EL (cell line): ENCODE measurements at places on chromosomes 11 and 22.

DNA sequence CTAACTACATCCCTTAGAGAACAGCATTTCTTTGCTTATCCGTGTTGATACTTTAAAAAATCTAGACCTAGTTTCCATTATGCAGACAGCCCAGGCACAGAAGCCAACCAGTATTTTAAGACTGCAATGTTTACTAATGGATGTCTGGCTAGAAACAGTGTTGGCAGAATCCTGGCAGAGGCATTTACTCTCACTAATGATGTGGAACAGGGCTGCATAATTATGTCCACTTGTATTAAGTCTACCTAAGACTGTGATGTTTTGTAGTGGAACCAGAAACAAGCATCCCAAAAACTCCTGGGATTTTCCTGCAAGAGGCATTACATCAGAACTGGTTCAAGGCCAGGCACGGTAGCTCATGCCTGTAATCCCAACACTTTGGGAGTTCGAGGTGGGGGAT lies 50.2 kb upstream of the PICALM start:
- DNase-seq, result no peak

- DNase-seq, result no peak
These were observed 3.1 kb downstream of the SCO2 start for GRCh38 chr22:50522208-50522805.

DNA sequence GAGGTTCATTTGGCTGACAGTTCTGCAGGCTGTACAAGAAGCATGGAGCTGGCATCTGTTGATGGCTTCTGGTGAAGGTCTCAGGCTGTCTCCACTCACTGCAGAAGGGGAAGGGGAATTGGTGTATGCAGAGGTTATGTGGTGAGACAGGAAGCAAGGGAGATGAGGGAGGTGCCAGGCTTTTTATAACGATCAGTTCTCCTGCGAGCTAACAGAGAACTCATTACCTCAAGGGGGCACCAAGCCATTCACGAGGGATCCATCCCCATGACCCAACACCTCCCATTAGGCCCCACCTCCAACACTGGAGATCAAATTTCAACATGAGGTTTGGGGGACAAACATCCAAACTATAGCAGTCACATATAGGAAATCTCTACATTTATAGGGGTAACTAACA lies 38.7 kb upstream of the E2F8 start:
- no peak for DNase-seq

DNA sequence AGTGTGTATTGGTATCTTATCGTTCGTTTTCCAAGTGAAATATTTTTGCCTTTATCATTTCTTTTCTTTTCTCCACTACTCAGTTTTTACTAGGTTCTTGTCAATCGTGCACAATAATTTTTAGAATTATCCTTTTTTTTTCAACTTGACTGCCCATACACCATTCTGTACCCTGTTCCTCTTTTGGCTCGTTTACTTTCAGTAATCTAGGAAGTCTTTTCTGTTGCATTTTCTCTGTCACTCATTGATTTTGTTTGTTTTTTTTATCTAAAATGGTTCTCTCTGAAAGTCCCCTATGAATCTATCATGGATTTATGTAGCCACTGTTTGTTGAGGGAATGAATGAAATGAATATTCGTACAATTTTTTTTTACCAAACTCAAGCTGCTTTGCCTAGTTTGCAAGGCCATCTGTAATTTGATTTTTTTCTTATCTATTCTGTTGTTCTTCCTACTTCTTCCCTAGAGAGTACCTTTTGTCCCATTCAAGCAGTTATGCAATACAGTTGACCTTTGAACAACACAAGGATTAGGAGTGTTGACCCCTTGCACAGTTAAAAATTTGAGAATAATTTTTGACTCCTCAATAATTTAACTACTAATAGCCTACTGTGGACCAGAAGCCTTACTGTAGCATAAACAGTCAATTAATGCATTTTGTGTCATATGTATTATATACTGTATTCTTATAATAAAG lies 166.3 kb downstream of the TMEM135 start:
- DNase-seq, result no peak

DNA sequence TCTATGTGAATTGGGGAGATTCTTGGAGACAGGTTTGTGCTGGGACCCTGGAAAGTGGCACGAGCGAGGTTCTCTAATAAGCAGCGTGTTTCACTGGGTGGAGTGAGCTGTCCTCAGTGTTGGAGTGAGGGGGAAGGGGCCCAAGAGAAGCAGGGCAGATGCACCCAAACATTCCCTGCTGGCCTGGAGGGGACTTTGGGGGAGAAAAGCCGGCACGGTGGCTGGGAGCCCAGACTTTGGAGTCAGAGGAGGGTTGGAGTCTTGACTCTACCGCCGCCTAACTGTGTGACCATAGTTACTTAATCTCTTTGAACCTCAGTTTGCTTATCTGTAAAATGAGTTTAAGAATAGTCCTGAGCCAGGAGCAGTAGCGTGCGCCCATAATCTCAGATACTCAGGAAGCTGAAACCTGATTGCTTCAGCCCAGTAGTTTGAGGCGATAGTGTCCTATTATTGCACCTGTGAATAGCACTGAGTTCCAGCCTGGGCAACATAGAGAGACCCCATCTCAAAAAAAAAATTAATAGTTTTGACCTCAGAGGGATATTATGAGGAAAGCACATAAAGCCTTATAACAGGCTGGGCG lies 614 bp downstream of the NR1H3 start:
- DNase-seq, result no peak

DNA sequence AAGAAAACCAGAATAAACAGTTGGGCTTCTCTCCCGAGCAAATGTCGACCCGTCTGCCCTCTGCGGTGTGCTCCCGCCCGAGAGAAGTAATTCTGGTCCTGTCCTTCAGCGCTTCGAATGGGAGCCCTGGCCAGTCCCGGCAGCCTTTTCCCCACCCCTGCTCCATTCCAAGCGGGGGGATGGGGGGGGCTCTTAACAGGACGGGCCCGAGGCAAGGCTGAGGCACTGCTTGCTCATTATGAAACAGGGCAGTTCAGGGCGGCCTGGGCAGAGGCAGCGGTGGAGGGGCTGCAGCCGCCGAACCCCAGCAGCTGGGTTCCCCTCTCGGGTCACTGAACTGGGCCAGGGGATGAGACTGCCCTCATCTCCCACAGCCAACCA lies 9.1 kb downstream of the BACE1-AS start:
- DNase-seq, result peak; percentile 23

GRCh38 chr11:108148556-108148955 lies 27.2 kb downstream of the ACAT1 start:
- DNase-seq, result no peak

DNA sequence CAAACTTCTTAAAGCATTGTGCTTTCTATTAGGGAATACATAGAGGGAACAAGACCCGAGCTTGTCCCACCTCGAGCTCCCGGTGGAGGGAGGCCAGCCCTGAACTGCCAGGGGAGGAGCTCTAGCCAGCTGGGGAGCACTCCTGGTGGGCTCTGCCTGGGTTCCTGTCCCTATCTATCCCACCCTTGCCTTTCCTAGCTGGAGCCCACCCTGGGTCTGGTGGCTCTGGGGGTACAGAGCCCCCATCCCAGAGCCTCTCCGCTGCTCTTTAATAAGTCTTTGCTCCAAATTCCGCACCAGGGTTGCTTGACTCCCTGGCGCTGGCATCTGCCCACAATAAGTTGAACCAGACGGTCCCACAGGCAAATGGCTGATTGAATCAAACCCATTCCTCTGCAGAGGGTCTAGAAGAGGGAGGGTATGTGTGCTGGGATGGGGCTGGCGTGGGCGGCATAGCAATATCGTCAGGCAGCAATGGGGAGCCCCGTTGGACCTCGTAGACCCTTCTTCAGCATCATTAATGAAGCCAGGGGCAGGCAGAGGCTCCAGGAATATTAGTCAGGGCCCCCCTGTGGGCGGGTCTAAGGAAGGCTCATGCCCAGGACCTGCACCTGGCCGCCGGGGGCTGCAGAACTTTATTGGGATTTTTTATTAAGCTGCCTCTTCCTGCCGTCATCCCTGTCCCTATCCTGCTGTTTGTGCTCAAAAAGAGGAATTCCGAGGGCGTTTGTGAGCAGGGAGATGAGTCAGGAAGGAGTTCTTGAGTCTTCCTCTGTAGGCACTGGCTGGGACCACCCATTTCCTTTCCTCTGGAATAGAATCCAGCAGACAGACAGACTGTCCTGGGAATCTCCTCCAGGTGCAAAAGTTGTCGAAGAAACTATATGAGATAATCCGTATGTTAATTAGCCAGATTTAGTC lies 38.5 kb upstream of the RIC3 start:
- DNase-seq, result peak; percentile 59

- DNase-seq, result no peak
These were observed 270.1 kb downstream of the BUD13 start for GRCh38 chr11:116502641-116503061.

DNA sequence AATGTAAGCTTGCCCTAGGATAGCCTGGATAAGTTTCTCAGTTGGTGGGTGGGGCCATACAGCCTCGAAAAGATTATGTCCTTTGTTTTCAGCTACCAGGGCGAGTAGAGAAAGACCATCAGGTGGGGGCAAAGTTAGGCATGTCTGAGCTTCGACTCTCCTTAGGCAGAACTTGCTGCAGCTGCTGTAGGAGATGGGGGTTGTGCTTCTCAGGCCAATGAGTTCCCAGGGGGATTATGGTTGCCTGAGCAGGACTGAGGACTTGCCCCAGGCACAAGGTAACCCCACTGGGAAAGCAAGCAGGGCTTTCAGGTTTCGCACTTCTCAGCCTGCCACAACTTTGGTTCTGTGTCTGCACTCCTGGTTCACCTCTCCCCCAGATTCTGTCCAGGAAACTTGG lies 173.4 kb upstream of the SESN3 start:
- no peak for DNase-seq

DNA sequence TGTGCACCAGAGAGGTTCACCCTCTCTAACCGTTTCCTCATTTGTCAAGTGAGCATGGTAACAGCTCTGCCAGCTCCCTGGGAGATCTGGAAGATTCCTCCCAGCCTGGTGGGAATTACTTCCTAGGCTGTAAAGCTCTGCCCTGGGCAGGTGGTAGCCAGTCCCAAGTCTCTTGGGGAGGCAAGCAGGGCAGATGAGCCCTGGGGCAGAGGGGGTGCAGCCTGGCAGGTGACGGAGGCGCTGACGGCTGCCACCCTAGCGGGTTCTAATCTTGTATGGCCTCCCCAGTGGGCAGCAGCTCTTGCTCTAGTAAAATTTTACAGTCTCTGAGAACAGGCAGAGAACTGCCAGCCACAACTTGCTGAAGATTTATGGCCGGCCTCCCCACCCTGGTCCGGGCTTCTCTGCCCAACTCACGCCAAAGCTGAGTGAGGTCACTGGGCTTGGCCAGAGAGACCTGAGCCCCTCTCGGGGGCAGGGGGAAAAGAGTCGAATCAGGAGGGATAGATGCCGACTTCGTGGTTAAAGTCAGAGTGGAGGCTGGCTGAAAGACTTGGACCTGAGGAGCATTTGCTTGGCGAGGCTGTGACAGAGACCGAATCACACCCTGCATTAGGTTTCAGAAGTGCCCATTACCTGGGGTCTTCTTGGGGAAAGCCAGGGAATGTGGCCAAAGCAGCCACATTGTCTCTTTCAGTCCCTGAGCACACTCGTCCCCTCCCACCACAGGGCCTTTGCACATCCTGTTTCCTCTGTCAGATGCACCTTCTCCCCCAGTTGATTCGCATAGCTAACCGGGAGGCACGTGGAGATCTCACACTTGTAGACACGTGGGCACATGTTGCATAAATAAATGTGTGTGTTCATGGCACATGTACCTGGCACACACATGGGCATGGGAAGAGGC lies 188.2 kb downstream of the MN1 start:
- DNase-seq, result no peak

- DNase-seq, result peak; percentile 86
These were observed 2.2 kb upstream of the OR52H1 start for GRCh38 chr11:5550440-5551095.

GRCh38 chr22:44256085-44256484 lies 56.7 kb downstream of the SHISAL1 start:
- no peak for DNase-seq

GRCh38 chr11:20671856-20672546 lies 2.6 kb downstream of the NELL1 start:
- no peak for DNase-seq

- peak; percentile 33 for DNase-seq
These were observed 29.9 kb downstream of the SERPIND1 start for GRCh38 chr22:20803696-20804324.

GRCh38 chr11:61826930-61827570 lies 1.1 kb upstream of the FADS2 start:
- no peak for DNase-seq

- no peak for DNase-seq
These were observed 5.5 kb upstream of the NEAT1 start for GRCh38 chr11:65416841-65417701.

DNA sequence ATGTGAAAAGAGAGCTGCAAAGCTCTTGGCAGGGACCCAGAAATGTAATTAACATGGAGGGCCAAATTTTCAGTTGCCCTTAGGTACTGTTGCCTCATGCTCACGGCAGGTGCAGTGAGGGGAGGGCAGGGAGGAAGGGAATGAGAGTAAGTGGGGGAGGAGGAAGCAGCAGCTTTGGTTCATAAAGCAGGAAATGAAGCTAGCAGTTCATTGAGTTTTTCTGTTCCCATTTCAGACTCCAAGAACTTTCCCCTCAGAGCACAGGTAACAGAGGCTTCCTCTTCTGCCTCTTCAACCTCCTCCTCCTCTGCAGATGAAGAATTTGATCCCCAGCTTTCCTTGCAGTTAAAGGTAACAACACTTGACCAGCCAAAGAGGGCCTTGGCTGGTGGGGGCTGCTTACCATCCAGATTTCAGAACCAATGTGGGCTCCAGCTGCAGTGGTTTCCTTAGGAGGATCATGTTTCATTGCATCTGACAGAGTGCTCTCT lies 57.9 kb upstream of the PARVA start:
- peak; percentile 22 for DNase-seq

DNA sequence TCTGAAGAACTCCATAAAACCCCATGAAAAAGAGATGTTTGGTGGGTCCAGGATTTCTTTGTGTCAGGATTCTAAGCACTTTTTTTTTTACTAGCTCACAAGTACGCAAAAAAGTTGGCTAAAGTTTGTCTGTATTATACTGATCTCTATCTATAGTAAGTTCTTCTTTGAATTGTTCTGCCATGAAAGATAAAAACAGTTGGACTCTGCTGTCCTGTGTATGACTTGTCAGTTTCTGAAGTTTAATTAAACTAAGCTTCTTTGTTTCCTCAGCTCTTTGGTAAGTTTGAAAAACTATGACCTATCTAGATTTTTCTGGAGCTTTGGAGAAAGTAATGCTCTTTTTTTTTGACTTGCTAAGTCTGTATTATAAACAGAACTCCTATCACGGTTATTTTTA lies 812.2 kb upstream of the LUZP2 start:
- DNase-seq, result no peak

DNA sequence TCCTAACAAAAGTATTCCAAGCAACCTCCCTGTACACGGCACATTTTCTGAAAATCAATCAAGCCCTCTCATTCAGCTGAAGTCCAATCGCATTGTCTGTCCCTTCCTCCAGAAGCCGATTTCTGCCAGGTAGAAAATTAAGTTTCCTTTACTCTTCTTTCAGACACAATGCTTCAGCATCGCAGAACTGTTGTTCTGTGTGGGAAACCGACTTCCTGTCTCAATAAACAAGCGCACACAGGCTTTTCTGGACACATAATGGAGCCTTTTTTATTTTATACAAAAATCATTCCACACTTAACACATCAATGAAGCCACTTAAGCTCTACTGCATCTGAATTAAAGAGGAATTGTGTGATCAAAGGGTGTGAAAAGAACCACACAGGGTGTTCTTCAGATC lies 75.6 kb downstream of the BLID start:
- no peak for DNase-seq

- peak; percentile 28 for DNase-seq
These were observed 533.1 kb downstream of the ETS1 start for GRCh38 chr11:128053981-128054931.

- no peak for DNase-seq
These were observed 2.4 kb downstream of the RASSF10 start for GRCh38 chr11:13011466-13012055.
